RPMI7951 (cell line): ENCODE measurements at places on chromosomes 5 and 9. TPM values are rescaled to one million over a fixed set of nuclear protein-coding genes. Genes with fewer than 3 reads are reported as not detected.

Gene ITK
- not detected in 2 replicates for total RNA-seq

Gene NSMF
- 11.9 and 12.7 TPM in 2 replicates for total RNA-seq

Gene PCDHA9
- total RNA-seq, result not detected in 2 replicates

Gene RBM27
- 13.5 and 15.1 TPM in 2 replicates for total RNA-seq

Gene GHR
- total RNA-seq, result under 0.01 and 0.20 TPM in 2 replicates

Gene CDH6
- 0.12 and 0.78 TPM in 2 replicates for total RNA-seq

Gene C5
- total RNA-seq, result 6.2 and 8.4 TPM in 2 replicates

Gene ROR2
- total RNA-seq, result 0.10 and 0.12 TPM in 2 replicates

Gene PCDHGA1
- 3.3 and 3.7 TPM in 2 replicates for total RNA-seq

Gene HTR4
- total RNA-seq, result not detected in 2 replicates

Gene BRIX1
- total RNA-seq, result 55.8 and 65.8 TPM in 2 replicates

Gene PALM2AKAP2
- total RNA-seq, result 31.7 and 39.6 TPM in 2 replicates

Gene SPINK13
- not detected in 2 replicates for total RNA-seq

Gene SEPTIN8
- total RNA-seq, result 34.3 and 44.8 TPM in 2 replicates

Gene ANKRD34B
- total RNA-seq, result not detected in 2 replicates

Gene ZNF474
- total RNA-seq, result 0.24 and 0.39 TPM in 2 replicates

Gene TMEM252
- total RNA-seq, result not detected in 2 replicates

Gene TMOD1
- total RNA-seq, result 0.98 and 1.3 TPM in 2 replicates

Gene QRFP
- total RNA-seq, result not detected in 2 replicates

Gene MUSK
- total RNA-seq, result 5.5 and 8.2 TPM in 2 replicates

Gene HRH2
- 4.4 and 5.3 TPM in 2 replicates for total RNA-seq

Gene RNF180
- total RNA-seq, result under 0.01 and 0.10 TPM in 2 replicates

Gene ADCY2
- total RNA-seq, result under 0.01 TPM in 1 of 2 replicates, not detected in the other

Gene PCDHGA2
- 6.8 and 7.0 TPM in 2 replicates for total RNA-seq

Gene GCNT4
- 0.10 TPM in 1 of 2 replicates, not detected in the other for total RNA-seq

Gene CTNND2
- total RNA-seq, result not detected in 2 replicates

Gene NR5A1
- total RNA-seq, result not detected in 2 replicates

Gene PRLR
- 0.10 and 0.12 TPM in 2 replicates for total RNA-seq

Gene AMACR
- total RNA-seq, result 8.2 and 12.6 TPM in 2 replicates

Gene FOXD4L4
- 0.20 TPM in 1 of 2 replicates, not detected in the other for total RNA-seq

Gene ZNF454
- not detected in 2 replicates for total RNA-seq

Gene FCN2
- not detected in 2 replicates for total RNA-seq

Gene RAB3C
- total RNA-seq, result not detected in 2 replicates

Gene SEC16A
- total RNA-seq, result 14.5 and 14.8 TPM in 2 replicates

Gene DOK3
- 0.49 TPM in 1 of 2 replicates, not detected in the other for total RNA-seq

Gene TEX48
- not detected in 2 replicates for total RNA-seq

Gene UGT3A2
- 0.39 TPM in 1 of 2 replicates, not detected in the other for total RNA-seq

Gene THOC3
- 45.2 and 55.5 TPM in 2 replicates for total RNA-seq

Gene MSH3
- total RNA-seq, result 6.6 and 10.1 TPM in 2 replicates
